CD4-positive, alpha-beta T cell treated with Interleukin-12 subunit alpha and Interleukin-12 subunit beta, for 1 hour (primary cell): ENCODE measurements at places on chromosomes 12 and 14.

- no peak for DNase-seq
These were observed 40.0 kb upstream of the COCH start for GRCh38 chr14:30834353-30834752.

- DNase-seq: peak; percentile 15
These were observed 874 bp upstream of the RNU6-8 start for GRCh38 chr14:32203928-32204357.

DNA sequence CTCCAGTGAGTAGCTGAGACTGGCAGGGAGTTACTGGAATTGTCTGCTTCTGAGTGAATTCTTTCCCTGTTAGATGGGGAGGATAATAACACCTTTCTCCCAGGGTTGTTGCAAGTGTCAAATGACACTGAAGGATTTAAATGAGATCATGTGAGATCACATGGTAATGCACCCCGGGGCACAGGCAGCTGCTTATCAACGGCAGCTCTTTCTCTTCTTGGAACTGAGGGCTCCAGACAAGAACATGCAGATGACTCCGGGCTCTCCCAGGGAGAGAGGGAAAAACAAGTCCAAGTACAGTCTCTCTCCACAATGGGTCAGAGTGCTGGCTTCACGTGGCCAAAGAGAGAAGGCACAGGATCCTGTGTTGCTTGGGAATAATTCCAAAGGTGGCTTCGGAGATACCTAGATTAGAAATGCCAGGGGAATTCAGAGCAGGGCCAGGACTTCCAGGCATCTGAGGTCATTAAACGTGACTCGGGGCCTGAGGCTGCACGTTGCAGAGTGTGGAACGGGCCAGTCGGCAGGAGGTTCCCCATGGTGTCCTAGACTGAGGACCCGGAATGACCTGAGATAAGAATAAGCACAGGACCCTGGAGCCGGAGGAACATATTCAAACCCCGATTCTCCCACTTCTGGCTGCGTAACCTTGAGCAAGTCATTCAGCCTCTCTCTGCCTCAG lies 109.2 kb downstream of the PRMT8 start:
- DNase-seq: no peak

DNA sequence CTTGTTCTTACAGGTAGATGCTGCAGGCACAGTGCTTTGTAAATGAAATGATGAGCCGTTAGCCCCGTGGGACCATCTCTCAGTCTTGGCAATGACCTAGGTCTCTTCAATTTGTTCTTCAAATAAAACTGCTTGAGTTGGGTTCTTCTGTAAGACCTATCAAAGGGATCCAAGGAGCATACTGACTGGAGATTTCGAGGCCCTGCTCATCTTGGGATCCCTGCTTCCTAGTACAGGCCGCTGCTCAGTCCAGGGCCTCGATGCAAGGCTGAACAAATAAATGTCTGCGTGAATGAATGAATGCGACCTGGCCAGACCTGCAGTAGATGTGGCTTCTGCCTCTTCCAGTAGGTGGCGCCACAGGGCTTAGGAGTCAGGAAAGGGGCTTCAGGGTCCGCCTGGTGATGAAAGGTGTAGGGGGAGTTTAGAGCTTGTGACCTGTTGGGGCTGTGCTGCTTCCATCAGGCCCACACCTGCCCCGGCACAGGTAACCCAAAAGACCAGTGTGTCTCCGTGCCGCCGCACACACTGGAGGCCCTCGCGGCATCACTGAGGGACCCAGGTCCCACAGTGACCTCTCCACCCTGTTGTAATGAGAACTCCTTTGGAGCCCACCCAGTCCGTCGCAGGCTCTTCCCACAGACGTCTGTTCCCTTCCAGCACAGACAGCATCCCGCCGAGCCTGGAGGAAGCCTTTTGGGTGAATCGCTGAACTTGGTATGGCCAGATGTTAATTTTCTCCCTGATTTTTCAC lies 4.4 kb downstream of the CACNA1C start:
- peak; percentile 26 for DNase-seq

GRCh38 chr14:71426001-71426400 lies 506.2 kb upstream of the RGS6 start:
- no peak for DNase-seq

DNA sequence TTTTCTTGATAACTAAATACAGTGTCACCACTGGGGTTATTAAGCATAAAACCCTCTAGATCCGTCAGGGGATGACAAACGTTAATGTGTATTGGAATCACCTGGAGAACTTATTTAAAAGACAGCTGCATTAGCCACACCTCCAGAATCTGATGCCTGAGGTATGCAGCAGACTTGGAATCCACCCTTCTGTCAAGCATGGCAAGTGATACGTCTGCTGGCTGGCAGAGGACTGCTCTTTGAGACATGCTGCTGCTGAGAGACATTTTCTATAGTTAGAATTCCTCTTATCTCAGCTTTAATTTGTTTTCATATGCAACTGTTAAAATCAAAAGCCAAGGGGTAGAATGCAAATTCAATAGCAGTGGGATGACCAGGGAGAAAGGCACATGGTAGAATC lies 496.3 kb downstream of the NELL2 start:
- no peak for DNase-seq

- DNase-seq: no peak
These were observed 35.2 kb downstream of the RNFT2 start for GRCh38 chr12:116773276-116773731.

DNA sequence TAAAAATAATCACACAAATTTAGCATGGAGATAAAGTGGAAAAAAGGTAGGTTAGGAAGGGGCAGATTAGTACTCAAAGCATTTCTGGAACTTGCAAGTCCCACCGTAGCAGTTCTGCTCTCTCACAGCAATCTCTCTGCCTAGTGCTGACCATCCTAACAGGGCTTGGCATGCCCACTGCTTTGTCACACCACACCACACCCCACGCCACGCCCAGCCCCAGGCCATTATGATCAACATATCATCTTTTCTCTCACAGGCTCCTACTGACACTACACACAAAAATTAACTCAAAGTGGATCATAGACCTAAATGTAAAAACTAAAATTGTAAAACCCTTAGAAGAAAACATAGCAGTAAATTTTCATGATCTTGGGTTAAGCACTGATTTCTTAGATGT lies 273.7 kb downstream of the DAD1 start:
- no peak for DNase-seq

GRCh38 chr14:57864659-57865058 lies 1.2 kb downstream of the SLC35F4 start:
- no peak for DNase-seq

GRCh38 chr14:96194657-96195431 lies 9.8 kb upstream of the BDKRB2 start:
- DNase-seq: no peak

DNA sequence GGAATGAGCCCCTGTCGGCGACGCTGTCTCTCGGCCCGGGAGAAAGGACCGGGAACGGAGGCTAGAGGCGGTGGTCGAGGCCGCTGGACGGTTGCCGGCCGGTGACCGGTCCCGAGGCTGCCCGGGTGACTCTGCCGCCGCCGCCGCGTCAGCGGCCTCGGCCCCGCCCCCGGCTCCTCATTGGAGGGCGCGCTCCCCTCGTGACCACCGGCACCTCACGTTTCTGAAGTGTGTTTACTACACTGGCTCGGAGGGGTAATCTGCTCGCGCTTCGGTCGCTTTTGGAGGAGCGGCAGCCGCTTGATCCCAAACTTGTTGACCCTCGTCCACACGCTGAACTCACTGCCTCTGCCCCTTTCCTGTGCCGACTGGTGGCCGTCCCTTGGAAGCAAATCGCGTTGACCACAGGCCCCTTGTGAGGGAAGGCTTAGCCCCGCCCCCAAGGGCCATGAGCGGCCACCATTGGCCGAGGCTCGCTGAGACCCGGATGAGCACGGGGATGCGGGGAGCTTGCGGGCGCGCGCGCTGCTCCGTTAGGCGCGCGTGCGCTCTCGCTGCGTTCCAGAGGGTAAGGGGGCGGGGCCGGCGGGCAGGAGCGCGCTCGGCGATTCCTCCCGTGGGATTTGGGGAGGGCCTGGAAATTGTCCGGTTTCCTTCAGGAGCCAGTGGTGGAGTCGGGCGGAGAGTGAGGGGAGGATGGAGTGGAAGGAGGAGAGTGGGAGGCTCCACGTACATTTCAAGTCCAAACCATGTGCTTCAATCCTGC lies at the start of gene CRY1:
TSS of gene CRY1 (minus strand) at position 133 of the 766 bp plus-strand sequence. CDS start 588 bp downstream, outside the sequence.
- peak; percentile 93 for DNase-seq

DNA sequence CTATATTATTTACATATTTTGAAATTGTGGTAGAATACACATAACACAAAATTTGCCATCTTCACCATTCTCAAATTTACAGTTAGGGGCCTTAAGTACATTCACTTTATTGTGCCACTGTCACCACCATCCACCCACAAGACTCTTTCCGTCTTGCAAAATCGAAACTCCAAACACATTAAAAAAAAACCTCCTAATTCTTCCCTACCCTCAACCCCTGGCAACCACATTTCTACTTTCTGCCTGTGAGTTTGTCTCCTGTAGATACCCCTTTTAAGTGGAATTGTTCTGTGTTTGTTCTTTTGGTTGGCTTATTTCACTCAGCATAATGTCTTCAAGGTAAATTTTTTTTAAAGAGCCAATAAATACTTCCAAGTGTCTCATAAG lies 31.6 kb upstream of the AMIGO2 start:
- peak; percentile 21 for DNase-seq

- no peak for DNase-seq
These were observed 204.6 kb upstream of the ALG10 start for GRCh38 chr12:33817713-33818112.

DNA sequence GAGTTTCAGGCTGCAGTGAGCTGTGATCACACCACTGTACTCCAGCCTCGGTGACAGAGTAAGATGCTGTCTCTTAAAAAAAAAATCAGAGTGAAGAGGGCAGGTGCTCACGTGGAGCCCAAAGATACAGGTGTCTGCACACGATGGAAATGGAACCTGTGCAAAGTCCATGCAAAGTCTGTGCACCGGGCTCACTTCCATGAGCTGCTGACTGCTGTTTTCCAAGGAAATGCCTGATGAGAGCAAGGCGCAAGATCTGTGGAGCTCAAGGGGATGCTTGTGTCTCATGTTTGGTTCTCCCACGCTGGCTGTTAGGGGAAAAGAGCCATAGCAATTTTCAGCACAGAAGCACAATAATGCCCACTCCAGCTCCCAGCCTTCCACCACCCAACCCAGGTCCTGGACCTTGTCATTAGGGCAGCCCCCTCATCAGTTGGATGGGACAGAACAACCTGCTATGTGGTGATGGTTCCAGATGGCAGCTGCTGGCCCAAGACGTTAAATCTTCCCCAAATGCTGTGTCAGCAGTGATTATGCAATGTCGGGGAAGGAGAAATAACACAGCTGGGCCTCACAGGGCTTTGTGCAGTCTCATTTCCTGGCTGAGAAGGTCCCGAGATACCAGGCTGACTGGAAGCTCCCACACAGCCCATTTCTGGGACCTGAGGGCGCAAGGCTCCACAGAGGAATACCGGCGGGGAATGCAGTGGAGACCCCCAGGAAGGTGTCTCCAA lies 27.9 kb upstream of the DICER1 start:
- no peak for DNase-seq

- no peak for DNase-seq
These were observed 11.0 kb downstream of the ZBTB39 start for GRCh38 chr12:56995201-56995929.

DNA sequence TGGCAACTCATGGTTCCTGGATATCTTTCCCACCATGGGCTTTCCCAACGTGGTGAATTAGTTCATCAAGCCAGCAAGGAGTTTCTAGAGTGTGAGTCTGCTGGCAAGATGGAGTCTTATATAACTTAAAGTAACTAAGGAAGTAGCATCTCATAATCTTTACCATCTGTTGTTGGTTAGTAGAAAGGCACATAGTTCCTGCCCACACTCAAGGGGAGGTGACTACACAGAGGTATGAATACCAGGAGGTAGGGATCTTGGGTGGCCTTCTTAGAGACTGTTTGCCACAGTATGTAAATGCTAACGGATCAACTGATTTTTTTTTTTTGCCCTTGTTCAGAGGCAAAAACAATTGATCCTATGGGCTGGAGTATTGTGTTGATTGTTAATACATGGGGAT lies 446.9 kb downstream of the ATP23 start:
- no peak for DNase-seq

- DNase-seq: peak; percentile 61
These were observed 1004.2 kb downstream of the TMEM121 start for GRCh38 chr14:106530423-106531107.

DNA sequence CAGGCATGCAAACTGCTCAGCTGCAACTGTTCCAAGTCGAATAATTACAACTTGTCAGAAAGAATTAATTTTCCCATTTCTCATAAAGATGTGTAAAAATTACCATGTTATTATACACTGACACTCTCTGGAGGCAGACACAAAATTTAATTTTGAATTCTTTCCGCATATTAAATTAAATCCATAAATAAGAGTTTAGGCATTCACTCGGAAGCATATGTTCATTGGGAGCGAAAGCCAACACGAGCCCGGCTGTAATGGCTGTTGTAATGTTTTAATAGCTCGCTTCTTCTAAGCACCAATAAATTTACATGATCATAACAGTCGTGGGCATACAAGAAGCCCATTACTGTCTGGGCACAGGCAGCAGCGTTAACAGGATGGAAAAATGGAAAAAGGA lies 189.6 kb upstream of the SOX5 start:
- no peak for DNase-seq

- DNase-seq: no peak
These were observed 30.5 kb upstream of the NUDT4 start for GRCh38 chr12:93347054-93347785.

- DNase-seq: no peak
These were observed 1.7 kb downstream of the STAT6 start for GRCh38 chr12:57109207-57110103.

- no peak for DNase-seq
These were observed 25.0 kb upstream of the GALNT9 start for GRCh38 chr12:132354211-132354981.

- peak; percentile 47 for DNase-seq
These were observed 138.0 kb downstream of the ASCL4 start for GRCh38 chr12:107912421-107913004.

DNA sequence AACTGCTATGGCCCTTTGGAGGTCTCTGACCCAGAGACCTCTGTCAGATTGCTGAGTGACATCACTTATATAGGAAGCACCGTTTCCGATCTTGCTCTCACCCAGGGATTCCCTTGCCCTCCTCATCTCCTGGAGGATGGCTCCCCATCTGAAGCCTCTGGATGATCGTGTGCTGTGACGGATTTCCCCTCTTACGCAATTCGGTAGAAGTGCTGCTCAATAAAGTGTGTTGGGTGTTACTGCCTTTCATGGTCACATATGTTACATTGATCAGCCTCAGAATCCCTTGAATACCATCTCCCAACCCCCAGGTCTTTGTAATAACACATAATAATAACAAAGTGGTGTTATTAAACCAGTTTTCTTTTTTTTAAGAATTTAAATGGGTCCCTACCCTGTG lies 107.3 kb upstream of the CLEC14A start:
- no peak for DNase-seq

DNA sequence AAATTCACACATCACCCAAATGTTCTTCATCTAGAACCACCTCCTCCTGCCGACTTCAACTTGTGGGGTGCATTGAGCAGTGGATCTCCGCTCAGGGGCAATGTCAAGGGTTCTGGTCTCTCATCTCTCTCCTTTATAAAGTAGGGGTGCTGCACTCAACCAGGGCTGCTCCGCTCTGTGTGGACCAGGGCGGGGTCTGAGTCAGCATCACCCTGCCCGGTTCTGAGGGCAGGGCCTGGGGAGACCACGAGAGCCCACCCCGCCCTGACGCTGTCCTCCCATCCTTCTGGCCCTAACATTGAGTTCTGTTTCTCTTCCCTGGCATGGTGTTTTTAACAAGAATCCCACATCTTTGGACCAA lies 311.6 kb upstream of the DIO3 start:
- DNase-seq: no peak

GRCh38 chr12:27616356-27617142 lies 79.7 kb upstream of the REP15 start:
- no peak for DNase-seq

GRCh38 chr12:7150356-7150755 lies 20.2 kb downstream of the CLSTN3 start:
- no peak for DNase-seq

GRCh38 chr14:61940666-61941420 lies 178.6 kb downstream of the SNAPC1 start:
- DNase-seq: no peak
